ENCODE measurements at places on chromosomes 1 and 21.

DNA sequence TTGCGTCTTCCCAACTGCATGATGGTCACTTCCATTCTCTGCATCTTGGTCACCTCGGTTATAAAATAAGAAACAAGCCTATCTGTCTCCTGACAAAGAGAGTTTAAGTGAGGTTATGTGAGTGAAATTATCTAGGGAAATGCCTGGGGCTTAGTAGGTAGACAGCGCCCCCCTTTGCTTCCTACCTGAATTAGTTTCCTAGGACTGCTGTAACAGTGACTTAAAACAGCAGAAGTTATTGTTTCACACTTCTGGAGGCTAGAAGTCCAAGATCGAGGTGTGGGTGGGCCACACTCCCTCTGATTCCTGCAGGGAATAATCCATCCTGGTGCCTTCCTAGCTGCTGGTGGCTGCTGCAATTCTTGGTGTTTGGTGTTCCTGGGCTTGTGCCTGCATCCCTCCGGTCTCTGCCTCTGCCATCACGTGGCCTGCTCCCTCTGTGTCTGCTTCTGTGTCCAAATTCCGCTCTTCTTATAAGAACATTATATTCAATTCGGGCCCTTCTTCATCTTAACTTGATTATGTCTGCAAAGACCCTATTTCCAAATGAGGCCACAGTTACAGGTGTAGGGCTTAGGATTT lies 92.6 kb downstream of the IGSF21 start:
- DNase-seq: no peak

- DNase-seq: no peak
These were observed 97.6 kb downstream of the NAV1 start for GRCh38 chr1:201636510-201636971.

DNA sequence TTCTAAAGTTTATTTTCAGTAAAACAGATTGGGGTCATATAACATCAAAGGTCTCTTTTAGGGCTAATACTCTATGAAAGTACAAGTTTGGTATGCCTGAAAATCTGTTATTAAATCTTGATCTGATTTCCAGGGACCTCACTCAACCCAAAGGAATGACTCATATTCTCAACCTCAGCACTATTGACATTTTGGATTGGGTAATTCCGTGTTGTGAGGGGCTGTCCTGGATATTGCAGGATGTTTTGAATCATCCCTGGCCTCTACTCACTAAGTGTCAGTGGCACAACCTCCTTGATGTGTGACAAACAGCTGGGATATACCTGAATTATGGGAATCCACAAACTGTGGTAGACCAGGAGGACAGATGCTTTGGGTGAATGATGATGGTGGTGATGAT lies 51.5 kb upstream of the CYP2J2 start:
- no peak for DNase-seq

- DNase-seq: no peak
These were observed 25.8 kb upstream of the GBP5 start for GRCh38 chr1:89298461-89298860.

DNA sequence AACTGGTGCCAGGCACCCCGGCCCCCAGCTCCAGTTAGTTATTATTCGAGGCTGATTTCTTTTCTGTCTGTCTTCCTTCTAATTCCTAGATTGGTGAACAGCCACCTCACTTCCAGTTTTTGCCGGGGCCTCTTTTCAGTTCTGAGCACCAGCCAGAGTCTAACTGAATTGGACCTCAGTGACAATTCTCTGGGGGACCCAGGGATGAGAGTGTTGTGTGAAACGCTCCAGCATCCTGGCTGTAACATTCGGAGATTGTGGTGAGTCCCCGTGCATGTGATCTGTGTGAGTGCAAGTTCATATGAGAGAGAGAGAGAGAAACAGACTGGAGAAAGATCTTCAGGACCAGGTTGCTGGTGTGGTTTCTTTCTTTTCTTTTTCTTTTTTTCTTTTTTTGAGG lies 13.5 kb downstream of the NLRP3 start:
- no peak for DNase-seq

DNA sequence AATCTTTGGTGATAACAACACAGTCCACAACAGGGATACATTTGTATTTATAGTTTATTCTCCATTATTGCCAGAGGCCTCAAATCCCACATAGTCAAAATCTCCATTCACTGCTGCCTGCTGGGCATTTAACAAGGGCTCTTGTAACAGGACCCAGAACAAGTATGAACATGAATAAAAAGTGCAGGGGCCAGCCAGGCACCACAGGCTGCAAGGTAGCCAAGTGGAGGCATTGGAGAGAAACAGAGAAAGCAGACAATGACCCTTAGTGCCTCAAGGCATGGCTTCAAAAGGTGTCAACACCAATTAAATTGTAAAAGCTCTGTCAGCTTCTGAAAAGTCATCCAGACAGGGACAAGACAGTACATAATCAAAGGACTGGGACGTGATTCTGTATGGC lies 116.8 kb downstream of the ATP6V1G3 start:
- DNase-seq: no peak

DNA sequence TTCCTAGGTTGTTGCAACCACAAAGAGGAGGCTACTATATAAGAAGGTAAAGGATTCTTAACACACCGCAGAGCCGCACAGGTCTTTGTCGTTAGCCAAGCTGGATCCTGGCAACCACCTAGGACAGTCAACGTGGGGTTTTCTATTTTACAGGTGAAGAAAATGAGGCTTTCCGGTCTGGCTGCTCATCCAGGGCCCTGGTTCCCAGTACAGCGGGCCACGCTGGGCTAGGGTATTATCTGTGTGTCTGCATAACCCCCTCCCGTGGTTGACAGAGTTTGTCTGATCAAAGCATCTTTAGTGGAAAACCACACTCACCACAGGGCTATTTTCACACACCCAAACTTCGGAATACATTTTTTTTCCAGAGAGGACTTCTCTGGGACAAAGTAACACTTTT lies 39.0 kb upstream of the PDE9A start:
- no peak for DNase-seq

DNA sequence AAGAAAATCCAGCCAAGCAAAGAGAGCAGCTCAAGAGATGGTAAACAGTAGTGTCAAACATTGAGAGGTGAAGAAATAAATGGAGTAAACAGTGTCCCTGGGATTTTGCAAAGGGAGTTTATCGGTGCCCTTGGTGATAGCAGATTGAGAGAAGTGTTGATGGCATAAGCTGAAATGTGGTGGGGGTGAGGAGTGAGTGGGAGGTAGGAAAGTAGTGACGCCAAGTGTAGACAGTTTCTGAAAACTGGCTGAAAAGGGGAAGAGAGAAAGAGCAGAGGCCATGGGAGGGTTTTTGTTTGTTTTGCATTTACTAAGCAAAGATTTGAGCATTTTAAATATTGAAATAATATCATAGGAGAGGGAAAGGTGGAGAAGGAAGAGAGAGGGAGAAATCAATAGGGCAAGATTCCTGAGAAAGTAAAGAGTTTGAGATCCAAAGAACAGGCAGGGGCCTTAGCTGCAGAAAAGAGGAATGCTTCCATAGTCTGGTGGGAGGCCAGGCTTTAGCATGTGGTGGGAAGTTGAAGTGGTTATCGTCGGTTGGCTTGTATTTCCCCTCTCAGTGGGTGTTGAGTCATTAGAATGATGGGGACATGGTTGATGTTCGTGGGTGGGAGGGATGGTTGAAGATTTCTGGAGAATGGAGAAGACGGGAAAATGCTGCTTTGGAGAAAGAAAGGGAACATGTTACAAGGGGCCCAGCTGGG lies 26.8 kb upstream of the RASAL2 start:
- DNase-seq: no peak

DNA sequence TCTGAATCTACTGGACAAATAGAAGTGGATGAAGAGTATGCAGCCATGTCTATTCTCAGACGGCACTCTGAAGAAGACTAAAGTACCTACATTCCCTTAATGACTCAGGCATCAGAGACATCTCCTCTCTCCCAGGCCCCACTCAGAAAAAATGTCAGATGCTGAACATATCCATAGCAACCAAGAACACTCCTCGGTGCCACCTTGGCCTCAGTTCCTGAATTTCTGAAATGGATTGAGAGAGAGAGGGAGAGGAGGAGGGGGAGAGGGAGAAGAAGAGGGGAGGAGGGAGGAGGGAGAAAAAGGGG lies 16.0 kb upstream of the OVAAL start:
- DNase-seq: no peak

- no peak for DNase-seq
These were observed 76.5 kb upstream of the NFIA start for GRCh38 chr1:61005614-61006580.

DNA sequence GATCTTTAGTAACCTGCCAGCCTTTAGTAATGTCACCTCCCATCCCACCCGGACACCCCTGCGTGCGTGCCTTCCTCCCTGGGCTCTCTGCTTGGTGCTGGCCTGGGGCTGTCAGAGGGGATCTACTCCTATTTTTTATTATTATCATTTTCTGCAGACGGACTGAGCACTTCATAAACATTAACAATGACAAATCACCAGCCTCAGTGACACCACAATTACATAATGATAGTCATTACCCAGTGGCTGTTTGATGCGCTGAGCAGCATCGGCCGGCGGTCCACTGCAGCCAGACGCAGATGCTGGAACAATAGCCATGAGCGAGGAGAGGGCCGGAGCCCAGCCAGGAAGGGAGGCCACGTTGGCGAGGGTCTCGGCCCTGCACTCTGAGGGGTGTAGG lies 309.3 kb upstream of the AJAP1 start:
- no peak for DNase-seq

- DNase-seq: no peak
These were observed 132.7 kb upstream of the SGIP1 start for GRCh38 chr1:66401244-66401643.

- DNase-seq: no peak
These were observed 257.2 kb downstream of the FGGY start for GRCh38 chr1:59554011-59554663.

DNA sequence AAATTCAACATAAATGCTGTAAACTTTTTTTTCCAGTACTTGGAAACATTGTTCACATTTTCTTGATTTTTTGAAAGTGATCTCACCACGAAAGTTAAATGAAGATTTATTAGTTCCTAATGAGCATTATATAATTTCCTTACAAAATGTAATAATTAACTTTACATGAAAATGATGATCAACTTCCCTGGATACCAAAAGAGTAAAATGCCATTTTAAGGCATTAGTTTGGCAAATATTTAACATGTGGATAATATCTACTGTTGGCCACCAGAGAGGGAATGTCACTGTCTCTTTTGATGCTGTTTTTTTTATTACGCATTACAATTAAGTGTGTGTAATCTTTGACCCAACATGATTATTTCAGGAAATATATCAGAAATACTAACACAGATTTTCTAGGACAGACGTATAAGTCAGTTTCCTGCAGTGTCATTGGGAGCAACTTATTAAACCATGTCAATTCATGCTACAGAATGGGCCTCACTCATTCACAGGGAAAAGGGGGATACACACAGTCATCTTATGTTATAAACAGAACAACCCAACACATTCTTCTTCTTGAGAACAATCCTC lies 903.9 kb upstream of the ADGRL2 start:
- no peak for DNase-seq

DNA sequence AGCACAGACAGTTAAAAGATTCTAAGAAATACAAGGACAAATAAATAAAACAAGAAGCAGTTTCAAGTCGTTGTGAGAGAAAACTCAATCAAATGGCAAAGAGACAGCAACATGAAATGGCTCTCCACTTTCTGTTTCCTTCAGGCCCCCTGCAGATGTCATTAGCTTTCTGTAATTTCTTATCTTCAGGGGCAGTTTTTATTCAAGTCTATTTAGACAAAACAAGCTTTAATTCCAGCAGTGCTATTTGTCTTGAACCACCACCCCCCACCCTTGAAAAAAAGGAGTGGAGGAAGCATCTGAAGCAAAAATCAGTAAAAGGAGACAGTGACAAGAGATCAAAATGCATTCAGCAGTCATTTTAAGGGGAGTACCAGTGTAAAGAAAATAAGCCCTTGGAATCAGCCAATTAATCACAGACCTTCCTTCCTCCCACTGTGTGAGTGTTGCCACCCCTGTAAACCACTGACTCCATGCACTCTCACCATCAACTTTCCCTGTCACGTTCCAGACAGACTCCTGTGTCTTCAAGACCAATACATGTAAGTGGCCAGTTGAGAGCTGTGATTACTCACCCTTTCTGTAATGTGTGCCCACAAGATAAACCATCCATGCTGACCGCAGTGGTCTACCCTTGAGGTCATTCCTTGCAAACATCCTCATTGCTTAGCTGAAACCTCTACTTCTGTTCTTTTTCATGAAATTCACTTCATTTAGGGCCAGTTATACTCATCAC lies 136.1 kb upstream of the HOOK1 start:
- no peak for DNase-seq

DNA sequence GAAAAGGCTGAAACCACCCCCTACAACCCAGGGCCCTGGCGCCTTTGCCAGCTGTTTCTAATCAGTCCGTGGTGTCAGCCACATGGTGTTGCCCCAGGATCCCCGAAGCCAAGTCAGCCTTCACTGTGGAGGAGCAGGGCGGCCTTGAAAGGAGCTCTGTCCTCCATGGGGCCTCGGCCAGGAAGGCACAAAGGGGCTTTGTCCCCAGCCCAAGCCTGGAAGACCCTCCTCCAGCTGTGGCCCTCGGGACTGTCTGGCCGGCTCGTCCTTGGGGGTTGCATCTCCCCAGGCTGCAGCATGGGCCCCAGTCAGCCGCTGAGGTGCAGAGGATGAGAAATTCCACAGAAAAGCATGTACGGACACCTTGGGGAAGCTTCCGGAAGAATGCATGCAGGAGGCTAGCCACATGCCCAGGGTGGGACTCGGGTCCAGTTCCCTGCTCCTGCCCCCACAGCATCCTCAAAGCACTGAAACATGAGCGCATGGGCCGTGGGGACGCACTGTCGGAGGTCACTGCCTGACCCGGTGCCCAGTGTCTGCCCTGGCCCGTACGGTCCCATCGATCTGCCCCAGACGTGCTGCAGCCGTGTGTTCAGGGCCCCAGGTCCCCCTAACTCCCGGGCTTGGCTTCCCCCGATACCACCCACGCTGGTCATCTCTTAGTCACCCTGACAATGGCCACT lies 38.6 kb upstream of the POFUT2 start:
- no peak for DNase-seq

- DNase-seq: no peak
These were observed 19.9 kb downstream of the CLDN17 start for GRCh38 chr21:30146558-30147282.

DNA sequence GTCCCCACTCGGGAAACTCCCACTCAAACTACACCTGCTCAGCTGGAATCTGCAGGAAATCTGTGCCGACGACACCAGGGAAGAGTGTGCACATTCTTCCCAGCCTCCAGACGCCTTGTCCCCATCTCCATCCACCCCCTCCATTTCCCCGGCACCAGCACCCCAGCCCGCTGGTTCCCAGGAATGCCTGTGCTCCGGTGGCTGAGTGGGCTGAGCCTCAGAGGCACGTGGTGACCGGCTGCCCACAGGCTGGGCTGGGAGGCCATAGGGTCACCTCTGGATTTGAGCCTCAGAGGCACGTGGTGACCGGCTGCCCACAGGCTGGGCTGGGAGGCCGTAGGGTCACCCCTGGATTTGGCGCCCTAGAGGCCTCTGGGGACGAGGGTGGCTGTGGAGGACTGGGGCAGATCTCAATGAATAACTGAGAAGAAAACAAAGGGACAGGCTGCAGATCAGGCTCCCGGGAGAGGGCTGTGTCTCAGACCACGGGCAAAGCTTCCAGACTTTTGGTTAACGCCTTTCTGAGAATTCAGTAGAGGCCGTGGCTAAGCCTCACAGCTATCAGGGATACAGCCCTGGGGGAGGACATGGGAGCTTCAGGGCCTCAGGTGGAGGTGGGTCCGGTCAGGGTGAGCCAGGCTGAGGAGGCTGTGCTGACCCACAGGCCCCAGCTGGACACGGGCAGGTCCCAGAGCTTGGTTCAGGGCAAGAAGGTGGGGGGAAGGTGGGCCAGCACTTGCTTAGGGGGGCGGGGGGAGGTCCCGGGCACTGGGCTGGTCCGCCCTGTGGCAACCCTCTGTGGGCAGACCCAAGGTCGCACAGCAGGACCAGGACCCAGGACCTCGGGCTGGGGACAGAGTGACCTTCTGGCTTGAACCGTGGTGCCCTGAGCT lies 17.3 kb upstream of the TTLL10 start:
- no peak for DNase-seq

- DNase-seq: no peak
These were observed 929 bp downstream of the SUMO3 start for GRCh38 chr21:44816761-44817505.

Measured in activated CD4-positive, alpha-beta T cell treated with anti-CD3 and anti-CD28 coated beads for 1 hour (primary cell).